ENCODE measurements at places on chromosomes 1 and 21.

GRCh38 chr1:179803918-179804317 is 60.8 kb downstream of the FAM163A start:
- no peak for DNase-seq

DNA sequence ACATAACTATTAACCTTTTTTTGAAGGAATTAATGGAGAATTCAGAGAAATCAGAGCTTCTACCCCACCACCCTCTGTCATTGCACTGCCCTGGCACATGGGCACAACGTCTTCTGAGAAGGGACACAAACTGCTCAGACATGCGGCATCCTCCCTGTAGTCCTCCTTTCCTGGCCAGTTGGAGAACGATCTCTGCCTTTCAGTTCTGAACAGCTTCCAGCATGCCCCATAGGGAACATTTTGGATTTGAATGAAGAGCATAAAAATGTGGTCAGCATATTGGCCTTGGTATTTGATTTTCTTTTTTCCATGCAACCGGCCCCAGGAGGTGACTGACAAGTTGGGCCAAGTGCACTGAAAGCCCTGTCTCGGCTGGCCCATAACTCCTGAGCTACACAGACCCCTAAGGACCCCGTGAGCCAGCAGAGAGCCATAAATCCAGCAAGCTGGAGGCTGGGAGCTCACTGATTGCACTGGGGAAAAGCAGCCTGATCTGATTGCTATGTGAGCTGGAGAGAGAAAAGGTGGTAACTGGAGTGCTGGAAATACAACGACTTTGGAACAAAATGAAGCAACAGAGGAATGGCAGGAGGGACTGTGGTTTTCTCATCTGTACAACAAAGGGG is 10.9 kb upstream of the BLACAT1 start:
- no peak for DNase-seq

DNA sequence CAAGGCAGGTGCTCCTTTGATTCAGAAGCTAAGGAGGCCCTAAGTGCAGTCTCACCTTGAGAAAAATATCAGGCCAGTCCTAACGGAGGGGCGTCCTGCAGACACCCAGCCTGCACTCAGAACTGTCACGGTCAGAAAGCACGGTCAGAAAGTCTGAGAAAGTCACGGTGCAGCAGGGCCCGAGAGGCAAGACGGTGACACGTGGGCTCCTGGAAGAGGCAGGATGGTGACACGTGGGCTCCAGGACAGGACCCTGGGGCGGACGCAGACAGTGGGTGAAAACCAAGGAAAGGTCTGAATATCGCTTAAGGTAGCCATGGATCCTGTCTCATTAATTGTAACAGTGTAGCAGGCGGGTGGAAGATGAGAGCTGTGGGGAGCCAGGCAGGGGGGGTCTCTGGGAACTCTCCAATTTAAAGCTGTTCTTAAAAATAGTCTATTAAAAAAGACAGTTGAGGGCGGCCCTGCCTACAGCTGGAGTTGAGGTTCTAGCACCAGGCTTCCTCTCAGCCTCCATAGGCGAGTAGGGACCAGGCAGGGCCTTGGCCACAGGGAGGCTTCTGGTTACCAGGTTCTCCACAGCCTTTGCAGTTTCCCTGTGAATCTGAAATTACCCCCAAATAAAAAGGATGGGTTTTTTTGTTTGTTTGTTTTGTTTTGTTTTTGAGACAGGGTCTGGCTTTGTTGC is 65.2 kb downstream of the FAAP20 start:
- no peak for DNase-seq

DNA sequence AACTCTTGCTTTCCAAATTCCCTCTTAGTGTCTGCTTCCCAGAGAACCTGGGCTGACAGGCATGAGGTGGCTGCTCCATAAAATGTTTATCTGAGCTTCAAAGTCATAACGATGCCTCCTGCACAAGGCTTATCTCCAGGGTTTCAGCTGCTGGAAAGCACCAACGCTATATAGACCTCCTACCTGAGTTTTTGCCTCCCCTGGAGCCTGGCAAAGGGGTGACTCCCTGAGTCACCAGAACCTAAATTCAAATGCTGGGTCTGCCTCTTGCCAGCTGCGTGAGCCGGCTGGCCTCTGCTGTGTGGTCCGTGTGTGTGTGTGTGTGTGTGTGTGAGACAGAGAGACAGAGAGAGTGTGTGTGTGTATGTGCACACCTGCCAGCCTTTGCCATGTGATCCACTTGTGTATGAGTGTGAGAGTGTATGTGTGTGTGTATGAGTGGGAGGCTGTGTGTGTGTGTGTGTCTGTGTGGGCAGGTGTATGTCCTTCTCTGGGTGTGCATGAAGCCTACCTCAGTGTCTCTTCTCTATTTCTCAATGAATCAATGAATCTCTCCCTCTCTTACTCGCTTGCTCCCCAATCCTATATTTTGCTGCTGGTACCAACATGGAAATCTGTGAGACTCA is 714.9 kb downstream of the MATN1 start:
- no peak for DNase-seq

- no peak for DNase-seq
Measured at GRCh38 chr1:3928586-3928985, 28.5 kb upstream of the C1orf174 start.

- DNase-seq = no peak
Measured at GRCh38 chr1:224502459-224503160, 68.0 kb upstream of the WDR26 start.

- DNase-seq = no peak
Measured at GRCh38 chr1:205600085-205600484, 31.7 kb downstream of the ELK4 start.

DNA sequence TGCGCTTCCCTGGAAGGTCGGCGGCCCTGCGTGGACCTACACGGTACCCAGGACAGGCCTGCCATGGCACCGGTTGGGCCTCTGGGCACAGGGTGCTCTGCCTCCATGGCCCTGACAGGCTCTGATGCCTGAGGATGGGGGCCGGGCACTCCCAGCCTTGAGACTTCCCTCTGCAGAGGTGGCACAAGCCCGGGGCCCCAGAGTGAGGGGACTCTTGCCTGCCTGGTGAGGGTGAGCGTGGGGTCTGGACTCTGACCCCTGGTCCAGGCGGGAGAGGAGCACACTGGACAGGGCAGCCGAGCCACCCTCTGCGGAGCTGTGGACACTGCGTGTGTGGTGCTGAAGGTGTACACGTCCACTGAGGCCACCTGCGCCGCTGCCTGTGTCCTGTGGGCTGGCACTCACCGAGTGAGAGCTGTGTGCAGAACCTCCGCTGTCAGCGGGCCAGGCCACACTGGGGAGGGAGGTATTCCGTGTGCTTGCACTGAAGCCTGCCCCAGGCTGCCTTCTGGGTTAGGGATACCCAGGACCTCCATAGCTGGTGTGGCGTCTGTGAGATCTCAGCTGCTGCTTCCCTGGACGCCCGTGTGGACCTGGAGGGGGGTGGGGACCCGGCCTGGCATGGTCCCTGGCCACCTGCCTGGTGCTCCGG is 10.4 kb downstream of the SKI start:
- DNase-seq = no peak

DNA sequence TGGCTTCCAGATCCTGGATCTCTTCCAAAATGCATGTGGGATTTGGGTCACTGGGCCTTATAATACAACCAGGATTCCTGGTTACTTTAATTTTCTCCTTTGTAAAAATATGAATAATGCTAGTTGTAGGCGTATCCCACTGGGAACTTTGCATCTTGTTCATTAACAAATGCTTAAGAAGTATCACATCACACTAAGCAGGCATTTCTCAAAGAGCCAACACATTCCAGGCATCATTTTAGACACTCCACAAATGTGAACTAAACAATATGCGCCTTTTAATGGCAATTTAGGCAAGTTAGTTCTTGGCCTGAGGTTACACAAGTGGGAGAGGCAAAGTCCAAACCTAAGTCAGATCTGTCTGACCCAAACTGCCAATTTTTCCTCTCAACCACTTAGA is 15.9 kb downstream of the BRINP2 start:
- no peak for DNase-seq

- no peak for DNase-seq
Measured at GRCh38 chr21:26148071-26148839, 22.3 kb downstream of the APP start.

Measured in iPS DF 19.7 (cell line).